Foreskin keratinocyte (primary cell): ENCODE measurements at places on chromosomes 4 and X. TPM values are rescaled to one million over a fixed set of nuclear protein-coding genes. Genes with fewer than 3 reads are reported as not detected.

- no peak for DNase-seq
Observed at GRCh38 chr4:182547435-182547834, 304.2 kb downstream of the TENM3 start.

DNA sequence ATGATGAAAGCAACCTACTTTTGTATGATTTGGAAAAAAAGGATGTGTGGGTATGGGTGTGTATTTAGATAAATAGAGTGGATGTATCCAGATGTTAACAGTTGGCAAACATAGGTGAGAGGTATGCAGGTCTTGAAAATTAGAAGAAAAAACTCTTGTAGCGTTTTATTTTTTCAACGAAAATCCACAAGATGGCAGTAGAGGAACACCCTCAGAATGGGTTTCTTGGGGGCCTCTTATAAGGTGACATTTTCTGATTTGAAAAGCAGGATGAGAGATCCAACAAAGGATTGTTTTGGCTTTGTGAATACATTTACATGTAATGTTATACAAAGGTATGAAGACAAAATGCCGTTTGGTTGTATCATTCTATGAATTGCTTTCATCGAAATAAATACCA is 68.3 kb downstream of the FMR1NB start:
- no peak for DNase-seq

GRCh38 chrX:99909946-99910345 is 500.1 kb downstream of the PCDH19 start:
- DNase-seq: no peak

- DNase-seq: no peak
Observed at GRCh38 chr4:40046311-40046980, 10.2 kb upstream of the N4BP2 start.

- no peak for DNase-seq
Observed at GRCh38 chr4:143402776-143403552, 66.3 kb downstream of the GAB1 start.

DNA sequence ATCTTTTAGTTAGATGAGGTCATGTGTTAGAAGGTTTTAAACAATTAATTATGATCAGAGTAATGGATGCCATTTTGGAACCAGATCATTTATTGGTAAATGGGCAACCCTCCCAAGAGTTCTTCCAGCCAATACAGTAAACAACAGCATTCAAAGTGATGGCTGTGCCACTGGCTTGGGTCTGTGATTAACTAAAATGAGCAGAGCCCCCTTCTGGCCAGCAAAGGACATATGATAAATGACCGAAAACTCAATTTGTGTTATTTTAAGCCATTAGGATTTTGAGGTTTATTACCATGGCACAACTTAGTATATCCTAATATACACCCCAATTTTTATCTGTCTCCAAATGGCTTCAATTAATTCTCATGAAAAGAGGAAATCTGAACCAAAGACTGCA is 90.8 kb upstream of the NPFFR2 start:
- DNase-seq: peak; percentile 11

DNA sequence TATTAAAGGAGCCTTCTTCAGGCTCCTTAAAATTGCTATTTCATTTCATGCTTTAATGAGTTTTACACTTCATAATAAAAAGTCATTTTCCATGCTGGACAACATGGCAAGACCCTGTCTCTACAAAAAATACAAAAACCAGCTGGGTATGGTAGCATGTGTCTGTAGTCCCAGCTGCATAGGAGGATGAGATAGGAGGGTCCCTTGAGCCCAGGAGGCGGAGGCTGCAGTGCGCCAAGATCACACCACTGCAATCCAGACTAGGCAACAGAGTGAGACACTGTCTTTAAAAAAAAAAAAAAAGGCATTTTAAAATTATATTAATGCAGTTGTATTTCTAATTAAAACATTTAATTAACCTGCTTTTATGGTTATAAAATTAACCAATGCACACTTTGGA is 49.2 kb downstream of the PDS5A start:
- DNase-seq: no peak

- no peak for DNase-seq
Observed at GRCh38 chr4:146382194-146382593, 139.5 kb downstream of the SLC10A7 start.

DNA sequence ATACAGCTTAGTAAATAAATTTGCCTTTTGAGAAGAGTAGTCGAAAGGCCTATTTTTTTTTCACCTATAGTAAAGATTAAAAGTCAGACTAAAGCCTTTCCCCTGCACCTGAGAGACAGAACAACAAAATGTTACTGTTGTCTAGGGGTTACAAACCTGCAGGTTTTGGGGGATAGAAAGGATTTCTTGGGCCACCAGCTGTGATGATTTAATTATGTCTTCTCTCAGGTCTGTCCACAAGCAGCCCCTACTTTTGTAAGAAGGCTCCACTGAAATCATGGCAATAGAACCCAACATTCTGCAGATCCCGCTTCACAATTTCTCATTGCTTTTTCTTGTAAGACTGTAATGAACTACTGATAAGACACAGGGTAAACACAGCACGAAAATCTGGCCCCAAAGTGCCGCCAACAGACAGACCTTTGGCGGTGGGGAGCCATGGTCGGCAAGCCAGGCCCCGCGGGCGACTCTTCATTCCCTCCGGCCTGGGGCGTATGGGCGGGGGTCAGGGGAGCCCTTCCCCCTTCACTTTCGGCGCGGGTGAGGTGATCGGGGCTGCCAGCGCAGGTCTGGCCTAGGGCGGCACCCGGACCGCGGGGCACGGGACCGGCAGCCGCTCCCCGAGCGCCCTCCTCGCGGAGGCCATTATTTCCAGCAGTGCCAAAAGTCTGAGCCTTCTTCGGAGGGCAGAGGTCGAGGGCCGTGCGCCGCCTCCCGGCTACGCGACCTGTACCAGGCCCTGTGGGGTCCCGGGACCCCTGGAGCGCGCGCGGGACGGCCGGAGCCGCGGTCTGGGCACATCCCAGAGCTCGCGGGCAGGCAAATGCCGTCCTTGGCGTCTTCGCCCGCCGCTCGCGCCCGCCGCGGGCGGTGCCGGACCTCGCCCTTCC is 812 bp upstream of the KDM6A start:
- no peak for DNase-seq

GRCh38 chr4:25901030-25901430 is 13.0 kb upstream of the SMIM20 start:
- no peak for DNase-seq

- DNase-seq: no peak
Observed at GRCh38 chr4:122830426-122831095, 3.9 kb downstream of the FGF2 start.

DNA sequence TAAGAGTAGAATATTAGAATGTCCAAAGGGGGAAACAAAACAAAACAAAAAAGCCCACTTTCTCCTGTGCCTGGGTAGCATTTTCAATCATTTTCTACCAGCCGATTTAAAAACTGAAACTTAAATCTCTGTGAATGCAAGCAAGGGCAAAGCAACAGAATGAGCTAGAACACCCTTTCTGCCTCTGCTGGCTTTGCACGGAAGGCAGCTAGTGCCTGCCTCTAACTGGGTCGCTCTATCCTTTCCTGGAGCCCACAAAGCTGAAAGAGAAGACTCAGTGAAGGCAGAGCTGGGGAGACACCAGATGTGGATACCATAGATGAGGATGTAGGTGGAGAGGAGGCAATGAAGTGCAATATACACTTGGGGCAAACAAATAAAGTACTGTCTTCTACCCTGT is 248.9 kb upstream of the TTC29 start:
- no peak for DNase-seq

GRCh38 chr4:175714686-175715085 is 97.4 kb downstream of the GPM6A start:
- no peak for DNase-seq

DNA sequence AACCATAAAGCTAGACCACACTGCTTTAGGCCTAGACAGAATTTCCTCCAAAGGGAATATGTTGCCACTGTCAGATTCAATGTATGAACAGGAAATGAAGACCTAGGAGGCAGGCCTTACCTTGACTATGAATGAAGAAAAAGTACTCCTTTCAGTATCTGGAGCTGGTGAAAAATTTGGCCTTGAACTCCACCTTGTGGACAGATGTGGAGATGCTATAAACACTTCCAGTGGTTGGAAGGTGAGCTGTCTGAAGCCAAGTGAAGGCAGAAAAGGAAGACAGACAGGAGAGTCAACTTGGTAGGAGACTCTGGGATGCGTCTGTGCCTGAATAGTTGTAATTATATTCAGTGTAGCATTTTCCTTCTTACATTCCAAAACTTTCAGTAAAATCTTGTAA is 17.2 kb downstream of the SPIN3 start:
- peak; percentile 38 for DNase-seq

- DNase-seq: no peak
Observed at GRCh38 chrX:136652822-136653723, 5.1 kb downstream of the CD40LG start.

ESX1 gene
- total RNA-seq: not detected in 2 replicates

DSPP gene
- not detected in 2 replicates for total RNA-seq

SYN1 gene
- 0.71 TPM in 2 replicates for total RNA-seq
